ENCODE measurements at places on chromosomes 2 and 18. TPM values are rescaled to one million over a fixed set of nuclear protein-coding genes. Genes with fewer than 3 reads are reported as not detected.
A peak's percentile ranks its signal among the peaks of the same experiment; 100 is the strongest.

- no peak for DNase-seq
Measured at GRCh38 chr18:56026509-56026908, 438.5 kb upstream of the TCF4 start.

DNA sequence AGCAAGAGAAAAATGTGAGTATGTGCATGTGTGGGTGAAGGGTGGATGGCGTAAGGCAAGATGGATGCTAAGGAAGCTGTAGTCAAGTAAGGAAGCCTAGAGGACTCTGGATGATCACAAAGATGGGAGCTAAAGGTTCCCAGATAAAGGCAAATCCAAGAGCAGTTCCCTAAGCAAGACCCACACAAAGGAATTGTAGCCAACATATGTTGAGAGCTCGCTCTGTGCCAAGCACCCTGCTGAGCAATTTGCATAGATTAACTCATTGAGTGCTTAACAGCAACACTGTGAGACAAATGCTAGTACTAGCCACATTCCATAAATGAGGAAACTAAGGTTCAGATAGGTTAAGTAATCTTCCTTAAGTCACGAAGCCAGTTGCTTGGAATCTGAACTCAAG, 132.6 kb downstream of the C1D start:
- peak; percentile 7 for DNase-seq

DNA sequence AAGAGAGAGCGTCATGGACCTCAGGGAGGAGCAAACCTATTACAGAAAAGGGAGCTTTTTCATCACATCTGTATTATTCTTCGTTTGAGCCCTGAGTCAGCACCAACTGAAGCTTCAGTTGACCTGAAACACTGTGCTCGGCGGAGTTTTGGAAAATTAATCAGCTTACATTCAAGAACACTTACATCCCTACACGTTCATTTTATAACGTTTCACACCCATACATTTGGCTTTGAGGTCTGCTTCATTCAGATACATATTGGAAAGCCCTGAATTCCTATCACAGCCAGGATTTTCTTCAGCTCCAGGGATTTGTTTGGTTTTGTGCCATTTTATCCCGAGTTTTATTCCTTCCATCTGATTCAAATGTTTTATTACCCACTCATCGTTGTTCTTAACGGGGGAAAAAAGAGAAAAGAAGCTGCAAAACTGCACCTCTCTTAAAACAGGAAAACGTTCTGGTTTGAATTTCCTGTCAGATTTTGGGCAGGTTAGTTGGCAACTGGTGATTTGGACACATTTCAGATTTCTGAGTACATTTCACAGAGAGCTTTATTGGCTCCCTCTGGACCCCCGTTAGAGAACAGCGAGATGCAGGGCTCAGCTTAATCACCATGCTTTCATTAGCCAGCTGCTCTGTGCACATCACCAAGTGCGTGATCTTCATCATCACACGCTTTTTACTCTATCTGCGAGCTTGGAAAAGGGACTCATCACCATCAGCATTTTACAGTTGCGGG, 88.8 kb downstream of the CDC42EP3 start:
- DNase-seq = no peak

GRCh38 chr2:225276207-225276606, 123.3 kb upstream of the NYAP2 start:
- no peak for DNase-seq

DNA sequence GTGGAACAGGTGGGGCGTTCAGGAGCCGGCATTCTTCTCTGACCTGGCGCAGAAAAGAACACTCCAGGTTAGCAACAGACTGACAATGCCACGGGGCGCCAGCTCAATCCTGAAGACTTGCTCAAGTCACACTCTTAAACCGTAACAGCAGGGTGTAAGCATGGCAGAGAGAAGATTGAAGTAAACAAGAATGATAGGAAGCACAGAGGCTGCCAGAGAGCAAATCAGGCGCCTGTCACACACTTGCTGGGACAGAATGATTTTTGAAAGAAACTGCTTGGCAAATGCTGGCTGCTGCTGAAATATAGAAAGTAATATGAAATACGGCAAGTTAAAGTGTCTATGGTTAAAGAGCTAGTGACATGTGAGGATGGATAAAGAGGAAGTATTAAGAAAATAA, 80.5 kb downstream of the MEP1B start:
- no peak for DNase-seq

ARHGEF4 gene
- polyA plus RNA-seq = 26.0 TPM

- DNase-seq = no peak
Measured at GRCh38 chr2:27720004-27720551, 51.4 kb upstream of the MRPL33 start.

- DNase-seq = peak; percentile 67
Measured at GRCh38 chr18:74281980-74282754, 9.6 kb downstream of the CYB5A start.

DNA sequence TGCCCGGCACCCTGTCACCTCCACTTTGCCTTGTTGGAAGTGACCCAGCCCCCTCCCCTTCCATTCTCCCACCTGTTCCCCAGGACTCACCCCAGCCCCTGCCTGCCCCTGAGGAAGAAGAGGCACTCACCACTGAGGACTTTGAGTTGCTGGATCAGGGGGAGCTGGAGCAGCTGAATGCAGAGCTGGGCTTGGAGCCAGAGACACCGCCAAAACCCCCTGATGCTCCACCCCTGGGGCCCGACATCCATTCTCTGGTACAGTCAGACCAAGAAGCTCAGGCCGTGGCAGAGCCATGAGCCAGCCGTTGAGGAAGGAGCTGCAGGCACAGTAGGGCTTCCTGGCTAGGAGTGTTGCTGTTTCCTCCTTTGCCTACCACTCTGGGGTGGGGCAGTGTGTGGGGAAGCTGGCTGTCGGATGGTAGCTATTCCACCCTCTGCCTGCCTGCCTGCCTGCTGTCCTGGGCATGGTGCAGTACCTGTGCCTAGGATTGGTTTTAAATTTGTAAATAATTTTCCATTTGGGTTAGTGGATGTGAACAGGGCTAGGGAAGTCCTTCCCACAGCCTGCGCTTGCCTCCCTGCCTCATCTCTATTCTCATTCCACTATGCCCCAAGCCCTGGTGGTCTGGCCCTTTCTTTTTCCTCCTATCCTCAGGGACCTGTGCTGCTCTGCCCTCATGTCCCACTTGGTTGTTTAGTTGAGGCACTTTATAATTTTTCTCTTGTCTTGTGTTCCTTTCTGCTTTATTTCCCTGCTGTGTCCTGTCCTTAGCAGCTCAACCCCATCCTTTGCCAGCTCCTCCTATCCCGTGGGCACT, 4.5 kb downstream of the RETREG2 start:
- DNase-seq = no peak

MROH2A gene
- 0.69 TPM for polyA plus RNA-seq

ZDBF2 gene
- polyA plus RNA-seq = 10.3 TPM

GRCh38 chr18:62554061-62554815, 31.4 kb downstream of the ZCCHC2 start:
- no peak for DNase-seq

DNA sequence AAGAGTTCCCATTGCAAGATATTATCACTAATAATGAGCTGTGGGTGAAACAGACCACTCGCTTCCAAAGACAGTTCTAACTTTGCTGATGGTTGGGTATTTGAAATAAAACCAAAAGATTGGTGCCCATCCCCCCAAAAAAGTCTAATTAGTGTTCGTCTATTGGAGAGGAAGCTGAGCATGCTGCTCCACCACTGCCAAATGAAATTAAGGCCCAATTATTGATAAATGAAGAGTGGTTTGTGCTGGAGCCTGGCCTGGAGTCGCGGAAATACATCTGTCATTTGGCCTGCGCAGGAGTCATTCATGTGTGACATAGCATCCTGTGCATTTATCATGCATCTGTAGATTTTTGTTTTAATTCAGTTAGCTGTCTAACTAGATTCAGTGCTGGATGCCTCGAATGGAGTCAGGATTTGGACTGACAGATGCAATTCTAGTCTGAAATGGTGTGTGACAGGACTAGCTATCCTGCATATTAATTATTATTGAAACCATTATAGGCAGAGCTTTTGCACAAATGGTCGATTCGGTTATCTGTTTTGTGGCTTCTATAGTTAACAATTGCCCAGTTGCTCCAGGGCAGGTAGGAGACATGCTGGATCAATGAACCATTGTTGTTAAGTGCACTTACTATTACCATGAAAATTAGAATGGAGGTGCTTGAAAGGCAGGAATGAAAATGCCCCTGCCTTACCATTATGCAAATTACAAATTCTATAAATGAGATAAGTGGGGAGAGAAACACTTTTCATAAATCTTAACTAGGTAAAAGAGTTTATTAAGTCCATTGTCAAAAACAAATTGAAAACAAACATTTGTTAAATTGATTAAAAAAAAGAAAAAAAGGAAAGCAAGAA, 450.4 kb upstream of the TCF4 start:
- no peak for DNase-seq

GRCh38 chr18:59219672-59220163, at the start of gene GRP:
TSS of gene GRP (plus strand) at chr18:59220158. CDS start at chr18:59220266, 108 bp downstream.
- peak; percentile 23 for DNase-seq
